ENCODE measurements at places on chromosomes 7 and 10. TPM values are rescaled to one million over a fixed set of nuclear protein-coding genes. Genes with fewer than 3 reads are reported as not detected.

Gene HABP2
- not detected for total RNA-seq

Gene SLC13A1
- total RNA-seq, result not detected

Gene CACNB2
- total RNA-seq, result 2.2 TPM

Gene PILRB
- total RNA-seq, result 36.6 TPM

Gene MYL10
- total RNA-seq, result not detected

Gene NAMPT
- total RNA-seq, result 52.7 TPM

Gene STYXL1
- 33.6 TPM for total RNA-seq

Gene CYP26A1
- 0.23 TPM for total RNA-seq

DNA sequence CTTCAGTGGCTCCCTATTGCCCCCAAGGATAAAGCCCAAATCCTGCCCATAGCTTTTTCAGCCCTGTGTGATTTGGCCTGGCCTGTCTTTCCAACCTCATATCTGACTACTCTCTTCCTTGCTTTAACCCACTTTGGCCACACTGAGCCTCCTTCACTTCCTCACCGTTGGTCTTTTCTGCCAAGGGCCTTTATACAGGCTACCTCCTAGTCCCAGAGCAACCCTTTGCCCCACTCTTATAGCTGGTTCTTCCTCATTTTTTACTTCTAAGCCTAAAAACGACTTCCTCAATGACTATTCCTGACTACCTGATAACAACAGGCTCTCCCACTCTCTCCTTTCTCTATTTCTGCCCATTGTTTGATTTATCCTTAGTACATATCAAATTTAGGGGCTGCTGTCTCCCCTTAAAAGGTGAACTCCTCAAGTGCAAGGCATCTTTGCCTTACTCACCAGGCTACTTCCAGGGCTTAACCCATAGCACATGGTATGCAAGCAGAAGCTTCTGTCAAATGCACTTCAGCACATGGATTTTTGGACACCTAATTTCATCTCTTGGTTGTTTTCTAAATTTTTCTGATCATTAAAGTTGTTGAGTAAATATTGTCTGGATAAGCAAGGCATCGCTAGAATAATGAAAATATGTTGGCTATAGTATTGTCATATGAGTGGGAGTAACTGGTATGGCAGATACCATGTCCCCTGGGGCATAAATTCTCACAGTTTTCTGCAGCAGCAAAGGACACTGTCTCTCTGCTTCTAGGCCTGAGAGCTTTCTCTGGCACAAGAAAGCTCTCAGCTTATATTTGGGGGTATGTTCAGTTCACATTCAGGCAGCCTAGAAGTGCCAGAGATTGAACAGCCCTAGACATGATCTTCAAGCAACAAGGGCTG lies 201.5 kb upstream of the GPR26 start:
- DNase-seq, result no peak

GRCh38 chr7:26627891-26628341 lies 236.5 kb downstream of the SKAP2 start:
- DNase-seq, result no peak

- DNase-seq, result no peak
These were observed 106.7 kb downstream of the LRMDA start for GRCh38 chr10:75538144-75538543.

DNA sequence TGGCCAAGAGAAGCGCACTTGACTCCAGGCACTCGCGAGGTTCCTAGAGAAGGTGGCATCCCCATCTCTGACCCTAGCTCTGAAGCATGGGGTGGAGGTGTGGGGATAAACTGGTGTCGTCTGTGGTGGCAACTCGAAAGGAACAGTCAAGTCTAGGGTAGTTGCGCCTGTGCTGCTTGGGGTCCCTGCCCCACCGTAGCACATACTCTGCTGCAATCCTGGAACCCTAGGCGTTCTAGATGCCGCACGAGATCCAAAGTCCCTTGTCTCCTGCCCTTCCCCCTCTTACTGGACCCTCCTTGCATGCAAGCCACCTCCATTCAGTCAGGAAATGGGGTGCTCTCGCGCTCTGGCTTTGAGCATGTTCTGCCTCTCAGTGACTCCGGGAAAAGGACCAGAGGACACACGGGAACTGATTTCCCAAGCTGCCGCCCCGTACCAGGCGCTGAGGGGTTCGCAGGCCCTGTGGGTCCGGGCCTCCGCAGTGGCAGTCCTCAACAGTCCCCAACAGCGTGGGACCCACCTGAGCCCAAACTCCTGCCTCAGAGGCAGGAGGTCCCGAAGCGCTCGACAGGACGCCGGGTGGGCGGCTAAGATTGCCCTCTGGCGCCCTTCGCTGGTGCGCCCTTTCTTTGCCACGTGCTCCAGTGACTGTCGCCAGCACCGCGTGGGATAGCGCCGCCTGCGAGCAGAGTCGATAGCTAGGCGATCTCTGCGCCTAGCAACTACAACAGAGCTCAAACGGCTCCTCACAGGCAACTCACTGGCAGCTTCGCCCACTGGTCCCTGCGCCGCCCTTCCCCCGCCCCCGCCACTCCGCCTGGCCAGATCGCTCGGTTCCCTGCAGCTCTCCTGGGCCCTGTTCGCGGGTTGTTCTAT lies 452.0 kb downstream of the REEP3 start:
- DNase-seq, result no peak

- no peak for DNase-seq
These were observed 9.0 kb upstream of the FKBP9 start for GRCh38 chr7:32948202-32948601.

GRCh38 chr10:126561294-126561920 lies 109.1 kb downstream of the C10orf90 start:
- DNase-seq, result peak; percentile 17

- DNase-seq, result peak; percentile 43
These were observed 627 bp downstream of the DUSP5 start for GRCh38 chr10:110498087-110498981.

- DNase-seq, result no peak
These were observed 512.6 kb downstream of the PHTF2 start for GRCh38 chr7:78311181-78311580.

GRCh38 chr7:77696643-77697534 lies 630 bp downstream of the RSBN1L start:
- peak; percentile 50 for DNase-seq

DNA sequence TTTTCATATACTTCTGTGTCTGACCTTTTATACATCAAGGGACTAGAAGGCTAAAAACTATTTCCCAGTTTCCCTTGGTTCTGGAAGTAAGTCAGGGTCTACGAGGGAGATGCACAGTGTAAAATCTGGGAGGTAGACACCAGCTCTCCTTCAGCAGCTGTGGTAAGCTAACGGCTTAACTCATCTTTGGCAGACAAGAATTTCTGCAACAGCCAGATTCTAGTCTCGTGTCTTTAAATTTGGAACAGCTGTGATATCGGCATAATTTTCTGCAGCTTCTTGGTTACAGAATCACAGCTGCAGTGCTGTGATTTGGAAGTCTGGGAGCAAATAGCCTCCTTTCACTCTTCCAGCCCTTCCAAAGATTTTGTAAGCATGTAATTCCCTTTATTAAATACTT lies 37.4 kb upstream of the ABCB4 start:
- no peak for DNase-seq

DNA sequence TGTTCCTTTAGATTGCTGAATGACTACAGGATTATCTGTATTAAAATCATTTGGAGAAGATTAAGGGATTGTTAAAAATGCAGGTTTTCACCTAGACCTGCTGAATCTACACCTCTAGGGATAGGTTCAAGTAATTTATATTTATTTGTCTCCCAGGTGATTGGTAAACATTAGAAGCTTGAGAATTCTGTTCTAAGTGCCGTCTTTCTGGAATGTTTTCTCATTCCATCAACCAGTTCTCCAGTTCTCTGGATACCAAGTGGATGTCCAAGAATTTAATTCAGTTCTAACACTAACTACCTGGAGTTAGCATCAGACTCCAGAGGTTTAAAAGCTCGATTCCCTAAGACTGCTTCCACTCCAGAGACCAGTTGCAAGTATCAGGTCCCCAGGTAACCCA lies 110.9 kb downstream of the PRTFDC1 start:
- no peak for DNase-seq

GRCh38 chr10:80154978-80155695 lies 22.6 kb downstream of the PLAC9 start:
- DNase-seq, result no peak

GRCh38 chr10:91385306-91386085 lies 24.6 kb upstream of the HECTD2 start:
- DNase-seq, result no peak

DNA sequence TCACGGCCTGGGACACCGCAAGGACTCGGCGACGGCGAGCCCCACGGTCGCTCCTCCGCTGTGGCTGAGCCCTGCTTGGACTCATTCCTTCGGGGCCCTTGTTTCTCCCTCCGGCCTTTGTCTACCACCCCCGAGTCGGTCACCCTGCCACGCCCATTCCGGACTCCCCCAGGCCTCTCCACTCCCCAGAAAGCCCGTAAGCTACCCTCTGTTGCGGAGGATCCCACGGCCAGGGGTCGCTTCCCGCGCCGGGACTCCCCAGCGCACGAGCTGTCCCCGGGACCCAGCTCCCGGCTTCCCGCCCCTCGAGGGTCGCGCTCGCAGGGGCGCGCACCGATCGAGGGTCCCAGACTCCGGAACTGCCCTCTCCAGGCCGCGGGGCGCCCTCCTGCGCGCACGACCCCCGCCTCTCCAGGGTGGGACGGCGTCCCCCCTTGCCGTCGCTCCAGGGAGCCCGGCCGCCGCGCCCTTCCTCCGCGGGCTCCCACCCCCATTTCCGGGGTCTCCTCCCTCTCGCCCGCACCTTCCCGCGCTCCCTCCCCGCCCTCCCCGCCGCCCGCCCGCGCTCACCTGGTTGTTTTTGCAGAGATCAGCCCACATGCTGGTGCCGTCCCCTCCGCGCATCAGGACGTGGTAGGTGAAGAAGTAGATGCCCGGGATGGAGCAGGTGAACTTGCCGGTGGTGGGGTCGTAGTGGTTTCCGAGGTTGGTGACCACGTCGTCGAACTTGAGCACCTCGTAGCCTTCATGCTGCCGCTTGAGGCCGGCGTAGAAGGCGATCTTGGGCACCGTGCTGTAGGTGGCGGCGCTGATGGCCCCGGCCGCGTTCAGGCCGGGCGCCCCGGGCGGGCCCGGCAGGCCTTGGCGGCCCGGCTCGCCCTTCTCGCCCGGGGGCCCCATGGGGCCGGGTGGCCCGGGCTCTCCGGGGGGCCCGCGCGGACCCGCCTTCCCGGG lies 1.5 kb downstream of the C1QL3 start:
- DNase-seq, result no peak

DNA sequence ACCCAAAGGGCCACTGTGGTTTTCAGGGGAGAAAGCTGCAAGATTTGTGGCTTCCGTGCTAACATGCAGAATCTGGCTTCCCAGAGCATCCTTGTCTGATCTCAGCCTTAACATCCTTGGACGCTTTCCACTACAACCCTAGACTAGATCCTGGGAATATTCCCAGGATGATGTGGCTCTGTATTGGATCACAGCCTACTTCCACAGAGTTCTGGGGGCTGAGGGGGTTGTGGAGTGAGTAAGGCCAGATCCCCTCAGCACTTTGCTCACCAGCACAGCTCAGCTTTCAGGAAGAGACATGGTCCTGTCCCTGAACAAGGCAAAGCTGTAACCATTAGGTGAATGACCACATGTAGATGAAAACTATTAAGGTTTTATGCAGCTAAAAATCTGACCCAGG lies 241.3 kb upstream of the MYO3A start:
- no peak for DNase-seq

Data from neural crest cell (in vitro differentiated cells).